ENCODE measurements at places on chromosomes 7 and 10.

GRCh38 chr7:159099711-159100231 is 44.9 kb downstream of the VIPR2 start:
- DNase-seq, result no peak

DNA sequence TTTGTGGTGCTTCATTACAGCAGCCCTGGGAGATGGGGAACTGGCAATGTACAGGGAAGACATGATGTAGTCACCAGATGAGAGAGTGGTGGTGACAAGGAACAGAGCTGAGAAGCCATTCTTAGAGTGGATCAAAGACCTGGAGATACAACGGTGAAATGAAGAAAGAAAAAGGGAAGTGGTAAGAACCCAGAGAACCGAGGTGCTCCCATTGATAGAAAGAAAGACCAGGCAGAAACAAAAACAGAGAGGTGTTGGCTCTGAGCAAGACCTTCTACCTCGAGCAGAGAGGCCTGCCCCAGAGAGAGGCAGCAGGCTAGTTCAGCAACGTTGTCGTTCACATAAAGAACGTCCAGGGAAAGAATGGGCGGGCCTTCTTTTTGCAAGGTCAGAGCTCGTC is 186.7 kb downstream of the ADAM12 start:
- no peak for DNase-seq

- DNase-seq, result no peak
Measured at GRCh38 chr7:150793569-150794238, 6.5 kb downstream of the TMEM176B start.

- no peak for DNase-seq
Measured at GRCh38 chr7:51702673-51703072, 386.1 kb upstream of the COBL start.

- peak; percentile 20 for DNase-seq
Measured at GRCh38 chr10:70738006-70738760, 47.0 kb downstream of the TBATA start.

DNA sequence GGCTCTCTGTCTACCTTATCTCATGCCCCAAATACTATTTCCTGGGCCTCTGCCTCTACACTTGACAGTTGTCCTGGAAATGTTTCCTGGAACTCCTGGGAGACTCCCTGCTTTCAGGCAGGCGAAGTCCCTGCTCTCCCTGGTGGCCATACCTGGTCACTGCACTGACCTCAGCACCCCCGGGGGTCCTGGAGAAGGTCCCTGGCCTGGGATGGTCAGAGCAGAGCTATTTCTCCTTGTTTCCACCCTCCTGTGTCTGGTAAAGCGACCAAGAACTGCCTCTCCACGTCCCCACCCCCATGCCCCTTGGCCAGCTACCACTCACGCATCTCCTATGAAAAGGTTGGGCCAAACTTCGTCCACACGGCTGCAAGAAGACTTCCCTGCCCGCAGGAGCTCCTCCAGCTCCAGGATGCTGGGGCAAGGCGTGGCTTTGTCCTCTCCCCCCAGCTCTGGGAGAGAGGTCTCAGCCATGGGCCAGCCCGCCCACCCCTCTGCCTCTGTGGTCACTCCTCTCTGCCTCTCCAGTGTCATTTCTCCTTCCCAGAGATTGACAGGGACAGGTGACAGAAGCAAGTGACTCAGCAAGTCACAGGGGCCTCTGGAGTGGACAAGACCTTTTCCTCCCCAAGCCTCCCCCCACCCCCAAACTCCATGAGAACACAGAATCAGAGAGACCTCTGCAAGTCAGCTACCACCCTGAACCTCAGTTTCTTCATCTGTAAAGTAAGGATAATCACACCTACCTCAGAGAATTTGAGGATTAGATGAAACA is 2.6 kb upstream of the SAMD8 start:
- peak; percentile 20 for DNase-seq

DNA sequence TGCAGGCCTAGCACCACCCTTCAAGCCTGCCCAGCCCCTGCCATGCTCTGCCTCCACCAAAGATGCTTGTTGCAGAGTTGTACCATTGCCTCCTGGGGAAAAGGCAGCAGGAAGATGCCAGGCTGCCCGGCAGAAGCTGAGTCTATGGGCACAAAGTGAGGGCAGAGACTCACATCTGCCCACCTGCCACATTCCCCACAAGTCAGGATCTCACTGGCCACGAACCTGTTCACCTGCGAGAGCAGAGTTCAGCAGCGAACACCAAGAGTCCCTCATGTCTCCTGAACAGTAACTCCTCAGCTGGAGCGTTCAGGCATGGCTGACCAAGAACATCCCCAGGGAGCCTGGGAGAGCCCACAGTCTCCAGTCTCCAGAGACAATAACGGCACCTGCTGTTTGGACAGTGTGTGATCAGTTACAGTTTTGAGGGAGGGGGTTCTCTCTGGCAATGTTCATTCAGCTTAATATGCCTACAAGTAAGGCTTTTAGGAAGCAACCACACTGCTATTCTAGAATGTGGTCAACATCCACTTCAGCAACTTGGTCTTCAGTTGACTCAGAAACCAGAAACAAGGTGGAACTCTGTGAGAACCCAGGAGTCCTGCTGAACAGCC is 78.5 kb downstream of the GRID1 start:
- no peak for DNase-seq

- no peak for DNase-seq
Measured at GRCh38 chr10:88116481-88116880, 253.1 kb downstream of the PTEN start.

- DNase-seq, result no peak
Measured at GRCh38 chr10:17880601-17881000, 71.1 kb upstream of the SLC39A12 start.

DNA sequence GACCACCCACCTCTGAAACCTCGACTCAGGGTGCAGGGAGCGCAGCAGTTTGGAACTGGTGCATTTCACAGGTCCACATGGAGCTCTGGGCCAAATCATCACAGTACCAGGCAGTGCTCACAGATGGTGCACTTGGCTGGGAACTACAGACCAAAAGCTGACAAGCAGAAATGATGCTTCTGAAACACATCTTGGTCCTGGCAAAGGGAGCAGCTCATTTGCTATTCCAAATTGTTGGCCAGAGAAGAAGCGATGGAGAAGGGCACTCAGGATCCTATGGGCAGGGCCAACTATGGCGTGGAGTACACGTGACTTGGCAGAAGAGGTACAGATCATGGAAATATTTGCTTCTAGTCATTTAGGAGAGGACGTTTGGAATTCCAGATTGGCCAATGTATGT is 383.9 kb downstream of the CALN1 start:
- DNase-seq, result no peak

DNA sequence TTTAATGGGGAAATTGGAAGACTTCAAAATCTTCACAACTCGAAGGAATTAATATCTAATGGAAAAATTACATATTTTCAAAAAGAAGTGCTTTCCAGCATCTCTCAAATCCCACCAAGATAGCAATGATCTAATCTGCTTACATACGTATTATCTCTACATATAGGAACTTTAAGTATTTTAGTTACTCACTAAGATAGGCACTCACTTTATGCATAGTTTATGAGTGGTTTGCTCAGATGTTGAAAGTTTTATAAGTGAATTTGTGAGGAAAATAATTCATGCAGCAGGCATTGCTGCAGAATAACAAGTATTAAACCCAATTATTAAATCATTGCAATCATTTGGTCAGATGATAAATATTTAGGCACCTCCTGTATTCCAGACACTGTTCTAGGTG is 2.3 kb upstream of the CYTH3 start:
- DNase-seq, result no peak

- no peak for DNase-seq
Measured at GRCh38 chr10:78875331-78875877, 193.4 kb upstream of the ZMIZ1 start.

DNA sequence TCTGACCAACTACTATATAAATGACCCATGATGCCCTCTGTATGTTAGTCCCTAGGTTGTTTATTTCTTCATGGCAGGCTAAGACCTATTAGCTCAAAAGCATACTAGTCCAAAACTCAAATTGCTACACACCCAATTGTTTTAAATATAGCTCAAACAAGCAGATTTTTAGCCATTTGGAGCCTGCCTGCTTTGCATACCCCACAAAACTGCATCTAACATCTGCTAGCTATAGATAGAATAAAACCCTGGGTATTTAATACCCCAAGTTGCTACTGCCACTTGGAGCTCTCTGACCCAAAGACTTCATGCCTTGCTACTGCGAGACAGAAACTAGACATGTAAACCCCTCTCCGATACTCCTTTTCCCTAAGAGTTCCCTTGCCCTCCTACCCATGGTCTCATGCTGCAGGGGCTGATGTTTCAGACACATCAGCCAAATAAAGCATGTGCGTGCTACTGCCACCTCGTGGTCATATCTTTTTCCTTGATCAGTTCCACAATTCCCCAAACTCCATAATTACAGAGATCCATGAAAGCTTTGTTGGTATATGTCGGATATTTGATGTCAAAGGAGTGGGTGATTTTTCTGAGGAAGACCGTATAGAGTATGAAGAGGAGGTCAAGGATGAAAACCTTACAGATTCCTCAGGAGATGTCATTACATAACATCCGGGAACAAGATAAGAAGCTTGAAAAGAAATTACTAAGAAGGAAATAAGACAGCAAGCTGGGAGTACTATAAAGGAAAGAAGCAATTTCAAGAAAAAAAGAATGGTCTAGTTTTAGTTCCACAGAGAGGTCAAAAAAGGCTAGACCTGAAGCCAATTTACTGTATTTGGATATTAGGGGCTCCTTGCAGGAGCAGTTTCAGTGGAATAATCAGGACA is 386.6 kb downstream of the SH2D4B start:
- peak; percentile 40 for DNase-seq

DNA sequence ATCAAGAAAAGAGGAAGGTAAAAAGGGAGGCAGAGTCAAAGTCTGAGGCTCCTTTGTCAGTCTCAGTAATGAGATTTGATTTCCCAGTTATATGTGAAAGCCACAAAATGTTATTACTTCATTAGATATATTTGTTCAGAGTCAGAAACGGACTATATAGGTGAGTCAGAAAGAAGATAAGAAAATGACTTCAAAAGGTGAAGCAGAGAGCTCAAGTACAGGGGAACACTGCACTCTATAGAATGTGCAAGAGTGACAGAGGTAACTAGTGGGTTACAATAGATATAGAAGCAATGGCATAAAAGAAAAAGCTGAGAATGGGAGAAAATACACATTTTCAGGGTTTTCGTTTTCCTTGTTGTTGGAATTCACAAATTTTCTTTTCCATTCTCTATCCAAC is 43.3 kb downstream of the DGKB start:
- no peak for DNase-seq

- no peak for DNase-seq
Measured at GRCh38 chr7:87075671-87076404, 16.4 kb upstream of the ELAPOR2 start.

GRCh38 chr10:33336582-33337325 is 2.3 kb upstream of the NRP1 start:
- no peak for DNase-seq

- no peak for DNase-seq
Measured at GRCh38 chr7:79132844-79133451, 320.5 kb downstream of the MAGI2 start.

- no peak for DNase-seq
Measured at GRCh38 chr10:23818484-23818883, 379.6 kb downstream of the OTUD1 start.

DNA sequence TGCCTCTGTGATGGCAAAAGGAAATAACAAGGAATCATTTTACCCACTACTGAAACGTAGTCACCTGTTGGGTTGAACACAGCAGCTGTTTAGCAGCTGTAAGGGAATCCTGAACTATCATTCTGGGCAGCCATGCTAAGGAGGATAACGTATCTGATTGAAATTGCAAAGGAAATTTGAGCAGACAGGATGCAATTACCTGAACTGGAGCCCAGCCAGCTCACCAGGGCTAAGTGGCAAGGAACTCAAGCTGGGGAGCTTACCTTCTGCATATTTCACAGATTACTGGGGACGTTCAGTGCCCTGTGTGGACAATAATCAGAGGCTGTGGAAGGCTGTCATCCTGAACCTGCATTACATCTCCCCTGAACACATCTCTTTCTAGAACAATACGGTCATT is 650.5 kb downstream of the SORCS3 start:
- no peak for DNase-seq

DNA sequence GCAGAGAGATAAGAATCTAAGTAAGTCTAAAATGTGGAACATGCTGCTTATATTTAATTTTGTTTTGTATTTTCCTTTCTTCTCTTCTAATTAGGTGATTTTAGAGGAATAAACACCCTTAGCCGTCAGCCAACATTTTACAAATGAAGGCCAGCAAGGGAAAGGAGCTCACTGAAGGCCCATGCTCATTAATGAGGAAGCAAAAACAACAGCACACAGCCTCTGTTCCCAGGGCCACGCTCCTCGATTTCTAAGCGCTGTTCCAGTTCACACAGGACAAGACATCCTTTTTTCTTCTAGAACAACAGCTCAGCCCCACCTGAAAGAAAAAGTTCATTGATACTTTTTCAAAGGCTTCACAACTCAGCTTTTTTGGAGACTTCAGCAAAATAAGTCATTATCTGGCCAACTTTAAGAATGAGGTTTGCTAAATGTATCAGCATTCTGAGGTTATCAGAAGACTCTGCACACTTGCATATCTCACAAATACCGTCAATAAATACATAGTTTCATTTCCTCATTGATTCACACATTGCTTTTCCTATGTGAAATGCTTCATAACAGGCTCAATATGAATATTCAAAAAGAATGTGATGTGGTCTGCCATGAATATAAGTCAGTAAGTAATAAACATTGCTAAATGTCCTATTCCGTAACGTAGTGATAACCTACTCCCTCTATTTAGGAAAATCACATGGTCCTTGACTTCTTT is 34.8 kb upstream of the SFMBT2 start:
- no peak for DNase-seq

DNA sequence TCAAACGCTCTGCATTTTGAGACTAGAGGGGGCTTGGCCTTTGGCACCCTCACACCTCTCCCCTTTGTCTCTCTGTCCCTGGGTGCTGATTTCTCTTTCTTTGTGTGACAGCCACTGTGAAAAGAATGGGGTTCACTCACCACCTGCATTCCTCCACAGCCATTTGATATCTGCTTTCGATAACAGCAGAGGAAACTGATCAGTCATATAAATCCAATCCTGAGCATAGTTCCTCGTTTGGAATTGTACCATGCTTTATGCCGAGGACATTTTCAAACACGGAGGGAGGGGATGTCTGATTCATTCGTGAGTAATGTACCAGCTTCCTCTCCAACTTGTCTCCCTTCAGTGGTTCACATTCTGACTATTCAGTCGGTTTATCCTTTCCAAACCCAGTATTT is 15.8 kb downstream of the MET start:
- DNase-seq, result no peak

DNA sequence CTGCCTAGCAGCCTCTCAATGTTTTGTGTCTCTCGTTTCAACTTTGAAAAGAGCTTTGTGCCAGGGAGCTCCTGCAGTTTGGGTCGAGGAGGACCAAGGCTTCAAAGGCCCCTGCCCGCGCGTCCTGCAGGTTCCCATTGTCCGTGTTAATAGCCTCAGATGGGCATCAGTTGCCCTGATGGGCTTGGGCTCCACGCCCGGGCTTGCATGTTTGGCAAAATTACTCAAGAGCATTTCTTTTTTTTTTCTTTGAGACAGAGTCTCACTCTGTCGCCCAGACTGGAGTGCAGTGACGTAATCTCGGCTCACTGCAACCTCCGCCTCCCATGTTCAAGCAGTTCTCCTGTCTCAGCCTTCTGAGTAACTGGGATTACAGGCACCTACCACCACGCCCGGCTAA is 636.6 kb downstream of the SDK1 start:
- DNase-seq, result no peak

- DNase-seq, result no peak
Measured at GRCh38 chr7:48300301-48300700, 129.0 kb downstream of the ABCA13 start.

- peak; percentile 46 for DNase-seq
Measured at GRCh38 chr7:135160858-135161653, 9.5 kb downstream of the CYREN start.

Data from hematopoietic multipotent progenitor cell treated with erythropoietin and hydrocortisone succinate and interleukin-3 and kit ligand, for 8 days (in vitro differentiated cells).